ENCODE measurements at places on chromosomes 5 and 9.

DNA sequence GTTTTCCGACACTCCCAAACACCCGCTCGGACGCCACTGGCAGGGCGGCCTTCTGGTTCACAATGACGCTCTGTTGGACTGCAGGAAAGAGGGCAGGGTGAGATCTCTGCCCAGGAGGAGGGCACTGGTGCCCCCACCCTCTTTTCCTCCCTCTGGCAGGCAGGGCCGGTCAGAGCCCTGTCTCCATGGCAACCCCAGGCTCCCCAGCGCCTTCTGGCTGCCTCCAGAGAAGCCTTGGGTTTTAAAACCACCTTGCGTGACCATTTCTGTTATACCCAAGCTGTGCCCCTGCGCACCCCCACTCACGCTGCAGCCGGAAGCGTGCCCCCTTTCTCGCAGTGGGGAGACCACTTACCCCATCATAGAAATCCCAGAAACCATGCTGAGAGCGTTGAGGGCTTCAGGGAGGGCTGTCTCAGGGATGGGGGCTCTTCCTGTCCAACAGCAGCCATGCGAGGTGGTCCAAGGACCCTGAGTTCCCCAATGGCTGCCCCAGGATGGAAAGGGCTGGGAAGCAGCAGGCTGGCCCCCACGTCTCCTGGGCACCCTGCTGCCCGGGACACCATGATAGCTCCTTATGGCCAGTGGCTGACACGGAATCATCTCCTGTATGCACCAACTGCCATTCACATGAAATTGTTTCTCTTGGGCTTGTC lies 7.3 kb downstream of the C9orf50 start:
- DNase-seq = no peak

DNA sequence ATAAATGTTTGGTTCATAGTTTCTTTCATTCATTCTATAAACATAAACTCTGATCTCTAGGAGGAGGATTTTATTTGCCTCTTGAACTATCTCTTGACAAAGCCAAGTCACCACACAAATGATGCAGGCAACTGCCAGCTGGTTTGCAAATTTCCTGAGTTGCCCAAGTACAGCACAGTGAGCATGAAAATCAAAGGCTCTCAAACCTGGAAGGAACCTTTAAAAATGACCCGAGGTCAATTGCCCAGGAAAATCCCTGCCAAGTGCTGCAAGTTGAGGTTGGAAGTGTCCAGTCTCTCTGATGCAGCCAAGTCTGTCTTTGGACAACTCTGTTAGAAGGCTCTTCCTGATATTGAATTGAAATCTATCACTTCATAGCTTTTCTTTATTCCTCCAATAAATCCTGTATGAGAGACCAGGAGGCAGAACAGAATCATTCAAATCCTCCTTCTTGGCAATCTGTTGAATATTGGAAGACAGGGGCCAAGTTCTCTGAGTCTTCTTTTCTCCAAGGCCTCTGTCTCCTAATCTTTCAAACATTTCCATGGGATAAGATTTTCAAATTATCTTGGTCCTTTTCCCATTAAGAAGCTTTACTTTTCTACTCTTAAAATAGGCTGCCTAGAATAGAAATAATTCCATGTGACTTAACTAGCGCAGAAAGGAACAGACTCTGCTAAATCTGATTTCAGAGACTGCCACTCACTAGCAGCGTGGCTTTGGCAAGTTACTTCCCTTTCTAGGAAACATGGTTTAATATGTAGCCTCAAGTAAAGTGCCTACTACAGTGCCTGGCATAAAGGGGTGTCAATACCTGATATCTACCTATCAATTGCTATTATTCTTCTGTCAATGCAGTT lies 159.2 kb downstream of the SNX18 start:
- no peak for DNase-seq

GRCh38 chr9:18333157-18333556 lies 140.8 kb upstream of the ADAMTSL1 start:
- DNase-seq = no peak

DNA sequence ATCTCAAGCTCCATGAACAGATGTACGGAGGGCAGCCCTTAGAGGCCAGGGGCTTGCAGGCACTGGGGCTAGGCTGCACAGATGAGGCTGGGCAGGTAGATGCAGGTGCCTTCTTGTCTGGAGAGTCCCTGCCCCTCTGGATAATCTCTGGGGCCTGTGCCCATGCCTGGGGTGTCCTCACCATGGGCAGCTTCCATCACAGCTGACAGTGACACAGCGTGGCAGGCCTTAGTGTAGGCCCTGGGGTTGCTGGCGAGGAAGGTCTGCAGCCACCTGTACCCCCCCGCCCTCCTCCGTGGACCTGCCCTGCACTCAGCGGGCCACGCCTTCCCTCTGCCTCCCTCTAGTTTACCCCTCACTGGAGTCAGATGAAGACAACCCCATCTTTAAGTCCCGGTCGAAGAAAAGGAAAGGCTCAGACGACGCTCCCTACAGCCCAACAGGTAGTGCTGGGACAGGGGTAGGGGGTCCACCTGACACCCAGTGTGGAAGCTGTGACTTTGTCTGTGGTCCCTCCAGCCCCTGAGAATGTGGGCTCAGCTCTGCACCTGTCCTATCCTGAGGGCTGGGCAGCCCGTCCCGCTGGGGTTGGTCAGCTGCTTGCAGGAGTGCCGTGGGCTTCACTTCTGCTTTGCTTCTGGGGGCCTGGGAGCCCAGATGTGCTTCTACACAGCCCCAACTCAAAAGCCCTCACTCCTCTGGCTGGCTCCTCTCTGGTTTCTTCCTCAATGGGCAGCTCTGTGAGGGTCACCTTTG lies 98.4 kb downstream of the PHF2 start:
- DNase-seq = no peak

- no peak for DNase-seq
These were observed 691.4 kb upstream of the RIOK2 start for GRCh38 chr5:97874491-97874890.

DNA sequence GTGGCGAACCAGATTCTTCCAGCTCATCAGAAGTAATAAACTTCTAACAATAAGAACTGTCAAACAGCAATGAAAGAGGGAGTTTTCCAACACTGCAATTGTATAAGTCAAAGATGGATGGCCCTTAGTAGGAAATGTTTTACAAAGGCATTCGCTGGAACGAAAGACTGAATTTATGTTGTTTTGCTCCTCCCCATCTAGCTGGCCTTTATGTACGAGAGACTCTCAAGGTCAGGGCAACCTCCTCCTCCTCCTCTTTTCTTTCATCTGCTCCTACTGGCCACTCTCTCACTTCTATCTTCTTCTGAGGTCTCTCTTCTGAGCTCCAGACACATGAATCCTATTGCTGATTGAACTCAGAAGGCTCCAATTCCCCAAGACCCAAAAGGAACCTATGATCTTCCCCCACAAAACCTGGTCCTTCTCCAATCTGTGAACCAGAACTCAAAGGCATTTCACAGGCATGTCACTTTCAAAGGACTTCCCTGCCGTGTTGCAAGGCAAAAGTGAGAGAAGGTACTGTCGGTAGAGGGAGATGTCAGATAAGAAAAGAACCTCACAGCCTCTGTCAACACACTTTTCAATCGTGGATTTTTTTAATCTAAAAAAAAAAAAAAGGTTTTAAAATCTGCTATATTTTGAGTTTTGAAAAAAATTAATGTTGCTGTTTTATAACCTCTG lies 28.5 kb upstream of the PUM3 start:
- DNase-seq = peak; percentile 24

DNA sequence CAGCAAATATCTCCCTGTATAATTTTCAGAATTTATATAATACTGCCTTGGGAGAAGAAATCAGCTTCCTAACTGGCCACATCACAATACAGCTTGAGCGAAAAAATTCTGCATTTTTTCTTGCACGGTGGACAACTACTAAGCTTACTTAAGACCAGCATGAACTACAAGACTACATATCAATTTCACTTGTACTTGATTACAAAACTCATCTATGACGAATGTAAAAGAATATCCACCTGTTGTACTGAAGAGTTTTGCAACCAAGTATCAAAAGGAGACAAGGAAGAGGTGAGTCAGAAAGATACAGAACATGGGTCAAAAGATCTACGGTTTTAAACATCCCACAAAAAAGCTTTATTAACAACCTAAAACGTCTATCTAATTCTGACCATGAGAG lies 279.4 kb downstream of the BNC2 start:
- DNase-seq = no peak

Data from activated CD4-positive, alpha-beta T cell treated with anti-CD3 and anti-CD28 coated beads, Interleukin-2, amount 50 U/mL, for 16 hours (primary cell).